ENCODE measurements at places on chromosomes 11 and 22. TPM values are rescaled to one million over a fixed set of nuclear protein-coding genes. Genes with fewer than 3 reads are reported as not detected.

Gene FAM83F
- total RNA-seq, result not detected

Gene NNMT
- 907 TPM for total RNA-seq

Gene API5
- 96.6 TPM for total RNA-seq

Gene GPR83
- 0.06 TPM for total RNA-seq

Gene ACR
- not detected for total RNA-seq

Gene FLRT1
- 1.4 TPM for total RNA-seq

Gene OR52E1
- total RNA-seq, result not detected

Gene RFPL1
- not detected for total RNA-seq

DNA sequence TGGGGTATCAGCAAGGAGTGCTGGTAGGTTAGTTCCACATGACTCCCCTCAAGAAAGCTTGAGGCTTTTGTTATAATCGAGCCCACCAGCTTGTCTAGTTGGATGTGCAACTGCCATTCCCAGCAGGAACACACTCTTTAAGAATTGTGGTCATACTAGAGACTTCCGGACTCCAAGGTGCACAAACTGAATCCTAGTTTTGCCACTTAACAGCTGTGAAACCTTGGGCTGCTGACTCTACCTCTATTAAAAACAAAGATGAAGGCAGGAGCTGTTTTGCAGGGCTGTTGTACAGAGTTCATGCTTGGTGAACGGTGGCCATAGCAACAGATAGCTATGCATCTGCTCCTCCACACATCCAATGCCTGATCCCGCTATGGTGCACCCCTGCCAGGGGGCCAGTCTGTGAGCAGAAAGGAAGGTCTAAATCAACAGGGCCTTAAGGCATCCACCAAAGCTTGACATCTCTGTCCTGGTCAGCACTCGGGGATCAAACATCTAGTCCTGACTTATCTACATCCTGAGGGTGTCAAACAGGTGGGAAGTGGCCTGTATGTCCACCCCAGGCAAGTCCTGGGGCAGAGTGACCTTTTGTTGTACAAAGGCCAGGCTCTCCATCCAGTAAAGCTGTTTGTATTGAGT lies 36.4 kb downstream of the DKK3 start:
- DNase-seq, result no peak

DNA sequence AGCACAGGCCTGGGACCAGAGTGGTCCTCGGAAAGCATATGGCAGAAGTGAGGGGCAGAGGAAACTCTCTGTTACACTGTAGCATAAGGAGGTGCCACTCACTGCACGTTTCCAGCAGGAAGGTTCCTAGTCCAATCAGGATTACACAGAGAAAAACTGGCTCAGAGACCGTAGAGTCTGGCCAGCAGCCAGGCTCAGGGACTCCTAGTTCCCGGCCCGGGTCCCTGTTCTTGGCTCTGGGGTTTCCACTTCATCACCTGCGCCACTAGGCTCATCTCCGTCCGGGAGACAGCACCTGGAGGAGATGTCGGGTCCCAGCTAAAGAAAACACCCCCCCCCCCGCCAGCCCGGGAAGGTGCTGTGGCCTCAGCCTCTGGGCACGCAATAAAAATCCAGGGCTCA lies 1.1 kb downstream of the TTLL12 start:
- DNase-seq, result no peak

DNA sequence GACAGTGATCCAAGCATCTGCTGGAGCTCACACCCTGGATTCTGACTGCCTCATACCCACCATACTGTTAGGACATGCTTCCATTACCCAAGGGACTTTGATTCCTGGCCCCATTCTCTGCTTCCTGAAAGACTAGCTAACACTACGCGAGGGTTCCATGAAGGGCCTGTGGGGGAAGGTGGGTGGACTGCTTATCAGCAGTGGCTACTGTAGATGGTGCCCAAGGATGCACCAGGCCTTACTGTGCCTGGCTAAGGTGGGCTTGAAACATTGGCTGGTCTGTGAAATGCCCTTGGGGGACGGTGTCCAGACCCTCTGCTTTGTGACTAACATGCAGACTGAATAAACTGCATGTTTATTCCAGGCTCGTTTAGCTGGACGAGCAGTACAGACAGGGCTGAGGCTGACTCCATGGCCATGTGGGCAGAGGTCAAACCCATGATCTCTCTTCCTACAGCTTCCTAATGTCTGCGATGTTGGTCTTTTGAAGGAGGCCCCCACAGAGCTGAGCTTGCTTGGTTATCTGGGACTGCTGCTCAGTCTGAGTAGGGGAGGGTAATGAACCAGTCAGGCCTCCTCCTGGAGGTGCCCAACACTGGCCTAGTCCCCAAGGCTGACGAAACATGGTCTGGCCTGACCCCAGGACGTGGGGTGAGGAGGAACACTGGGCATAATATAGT lies 48.3 kb upstream of the PHOX2A start:
- no peak for DNase-seq

GRCh38 chr11:2793701-2794045 lies 91.9 kb downstream of the CDKN1C start:
- no peak for DNase-seq

- no peak for DNase-seq
These were observed 1.7 kb downstream of the FCHSD2 start for GRCh38 chr11:73140213-73141030.

- peak; percentile 67 for DNase-seq
These were observed 14.8 kb downstream of the CD59 start for GRCh38 chr11:33721426-33721825.

GRCh38 chr11:30326114-30326778 lies 3.3 kb downstream of the ARL14EP start:
- no peak for DNase-seq

GRCh38 chr11:69054397-69055211 lies 5.9 kb downstream of the TPCN2 start:
- no peak for DNase-seq

DNA sequence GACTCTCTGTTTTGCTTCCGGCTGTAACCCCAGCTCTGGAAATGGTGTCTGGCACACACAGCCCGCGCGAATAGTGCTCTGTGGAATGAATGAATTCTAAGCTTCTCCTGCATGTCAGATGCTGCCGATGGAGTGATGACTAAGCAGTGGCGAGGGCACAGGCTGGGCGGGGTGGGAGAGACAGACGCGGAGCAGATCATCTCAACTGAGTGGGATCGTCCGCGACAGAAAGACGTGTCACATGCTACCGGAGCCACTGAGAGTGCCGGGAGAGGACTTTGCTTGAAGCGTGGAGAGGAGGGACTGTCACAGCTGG lies 334.5 kb downstream of the CTTN start:
- no peak for DNase-seq

- peak; percentile 31 for DNase-seq
These were observed 1.9 kb upstream of the CYB5R3 start for GRCh38 chr22:42651134-42651533.

GRCh38 chr22:17205432-17205831 lies 13.8 kb downstream of the ADA2 start:
- no peak for DNase-seq

GRCh38 chr22:43408009-43408408 lies 3.8 kb upstream of the MPPED1 start:
- no peak for DNase-seq

DNA sequence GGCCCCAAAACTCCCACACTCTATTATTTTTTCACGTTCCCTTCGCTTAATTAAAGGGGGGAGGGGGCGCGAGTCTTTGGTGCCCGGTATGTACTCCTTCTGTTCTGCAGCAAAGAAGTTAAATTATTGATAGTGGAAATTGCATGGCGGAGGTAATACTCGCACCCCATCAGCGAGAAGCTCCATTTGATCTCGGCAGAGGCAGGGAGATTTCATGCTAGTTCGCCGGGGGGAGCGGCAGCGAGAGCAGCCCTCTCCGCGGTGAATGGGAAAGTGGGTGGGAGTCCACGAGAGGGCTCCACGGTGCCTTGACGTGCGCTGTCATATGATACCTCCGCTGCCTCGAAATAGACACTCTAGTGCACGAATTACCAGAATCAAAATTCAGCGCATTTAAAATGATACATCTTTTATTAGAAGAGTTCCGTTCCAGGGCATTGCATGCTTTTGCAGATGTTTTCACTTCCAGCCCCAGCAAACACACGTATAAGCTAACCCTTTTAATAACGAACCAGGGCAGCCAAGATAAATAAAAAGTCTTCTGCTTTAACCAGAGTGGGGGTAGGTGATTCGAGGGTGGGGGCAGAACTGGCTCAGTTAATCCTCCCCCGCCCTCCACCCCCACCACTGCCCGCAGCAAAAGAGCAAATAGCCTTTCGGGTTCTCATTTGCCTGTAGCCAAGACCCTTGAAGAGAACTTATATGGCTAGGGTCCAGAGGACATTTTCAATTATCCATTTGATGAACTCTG lies 1.3 kb upstream of the BDNF start:
- peak; percentile 55 for DNase-seq

DNA sequence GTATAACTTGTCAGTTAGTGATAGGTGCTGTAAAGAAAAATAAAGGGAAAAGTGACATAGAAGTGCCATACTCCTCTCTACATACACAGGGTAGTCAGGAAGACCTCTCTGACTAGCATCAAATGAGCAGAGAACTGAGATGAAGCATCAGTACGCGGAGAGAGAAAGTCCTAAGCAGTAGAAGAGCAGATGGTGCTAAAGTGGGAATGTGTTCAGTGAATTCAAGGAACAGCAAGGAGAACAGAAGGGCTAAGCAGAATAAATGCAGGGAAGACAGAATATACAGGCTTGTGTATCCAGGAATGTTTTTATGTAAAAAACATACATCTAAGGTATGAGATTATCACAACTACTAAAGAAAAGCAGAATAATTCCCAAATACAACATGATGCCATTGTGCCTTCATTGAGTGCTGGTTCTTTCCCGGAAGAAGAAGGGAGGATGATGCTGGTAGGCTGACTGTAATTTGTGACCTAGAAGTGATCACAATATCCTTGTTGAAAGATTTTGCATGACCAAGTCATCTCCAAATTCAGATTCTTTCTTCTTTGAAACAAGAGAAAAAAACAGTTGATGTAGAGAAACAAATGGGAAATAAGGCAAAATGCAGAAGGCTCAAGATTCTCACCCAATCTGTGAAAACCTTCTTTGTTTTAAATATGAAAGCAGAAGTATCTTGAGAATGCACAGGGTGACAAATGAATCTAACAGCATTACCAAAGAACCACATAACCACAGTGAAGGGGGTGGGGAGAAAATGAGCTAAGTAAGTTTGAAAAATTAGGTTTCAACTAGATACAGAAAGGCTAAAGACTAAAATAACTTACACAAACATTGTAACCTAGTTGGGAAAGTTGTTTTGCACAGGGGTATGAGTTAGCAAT lies 20.5 kb downstream of the MRE11 start:
- DNase-seq, result no peak

DNA sequence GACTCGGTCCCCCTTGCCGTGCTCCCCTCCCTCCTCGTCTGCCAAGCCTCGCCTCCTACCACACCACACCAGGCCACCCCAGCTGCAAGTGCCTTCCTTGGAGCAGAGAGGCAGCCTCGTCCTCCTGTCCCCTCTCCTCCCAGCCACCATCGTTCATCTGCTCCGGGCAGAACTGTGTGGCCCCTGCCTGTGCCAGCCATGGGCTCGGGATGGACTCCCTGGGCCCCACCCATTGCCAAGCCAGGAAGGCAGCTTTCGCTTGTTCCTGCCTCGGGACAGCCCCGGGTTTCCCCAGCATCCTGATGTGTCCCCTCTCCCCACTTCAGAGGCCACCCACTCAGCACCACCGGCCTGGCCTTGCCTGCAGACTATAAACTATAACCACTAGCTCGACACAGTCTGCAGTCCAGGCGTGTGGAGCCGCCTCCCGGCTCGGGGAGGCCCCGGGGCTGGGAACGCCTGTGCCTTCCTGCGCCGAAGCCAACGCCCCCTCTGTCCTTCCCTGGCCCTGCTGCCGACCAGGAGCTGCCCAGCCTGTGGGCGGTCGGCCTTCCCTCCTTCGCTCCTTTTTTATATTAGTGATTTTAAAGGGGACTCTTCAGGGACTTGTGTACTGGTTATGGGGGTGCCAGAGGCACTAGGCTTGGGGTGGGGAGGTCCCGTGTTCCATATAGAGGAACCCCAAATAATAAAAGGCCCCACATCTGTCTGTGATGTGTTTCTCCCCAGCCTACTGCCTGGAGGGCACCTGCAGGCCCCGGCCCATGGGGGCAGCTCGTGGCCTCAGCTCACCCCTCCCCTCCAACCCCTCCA lies 29.8 kb downstream of the CAPN1 start:
- DNase-seq, result no peak

- DNase-seq, result no peak
These were observed 24.8 kb downstream of the MICAL2 start for GRCh38 chr11:12135185-12135584.
